CD4-positive, alpha-beta T cell treated with Interleukin-1 beta for 1 hour (primary cell): ENCODE measurements at places on chromosomes 7 and 10.

DNA sequence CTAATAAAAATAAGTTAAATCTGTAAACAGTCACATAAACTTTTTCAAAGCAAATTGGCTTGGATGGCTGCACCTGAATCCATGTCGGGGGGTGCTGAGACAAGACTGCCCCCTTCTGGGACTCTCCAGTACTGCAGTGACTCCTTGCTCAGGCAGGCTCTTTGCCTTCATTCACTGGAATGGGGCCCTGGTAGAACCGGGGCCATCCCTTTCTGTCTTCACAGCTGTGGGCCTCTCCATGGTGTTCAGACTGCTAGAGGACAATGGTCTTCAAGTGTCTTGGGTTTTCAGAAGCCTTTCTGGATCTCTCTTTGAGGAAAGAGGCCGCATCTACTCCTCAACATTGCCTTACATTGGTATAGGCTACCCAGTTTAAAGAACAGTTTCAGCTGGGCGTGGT is 16.1 kb upstream of the IMPDH1 start:
- DNase-seq, result peak; percentile 80

GRCh38 chr10:128885573-128886555 is 581.2 kb upstream of the MGMT start:
- DNase-seq, result no peak

DNA sequence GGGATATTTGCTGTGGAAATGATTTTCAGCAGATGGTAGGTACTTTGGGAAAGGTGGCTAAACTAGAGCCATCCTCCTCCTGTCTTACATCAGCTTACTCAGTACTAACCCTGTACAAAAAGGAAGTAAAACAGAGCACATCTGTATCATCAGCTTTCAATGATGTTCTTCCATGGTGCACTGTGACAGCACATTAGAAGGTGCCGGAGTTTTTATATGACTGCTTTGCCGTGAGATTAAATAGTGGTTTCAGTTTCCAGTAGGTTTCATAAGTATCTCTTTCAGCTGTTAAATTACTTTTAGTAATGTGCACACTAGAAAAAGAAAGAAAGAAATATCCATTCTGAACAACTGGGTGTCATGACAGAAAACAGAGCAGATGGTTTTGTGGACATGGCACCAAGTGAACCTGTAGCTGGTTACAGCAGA is 86.5 kb downstream of the ARID5B start:
- peak; percentile 36 for DNase-seq

DNA sequence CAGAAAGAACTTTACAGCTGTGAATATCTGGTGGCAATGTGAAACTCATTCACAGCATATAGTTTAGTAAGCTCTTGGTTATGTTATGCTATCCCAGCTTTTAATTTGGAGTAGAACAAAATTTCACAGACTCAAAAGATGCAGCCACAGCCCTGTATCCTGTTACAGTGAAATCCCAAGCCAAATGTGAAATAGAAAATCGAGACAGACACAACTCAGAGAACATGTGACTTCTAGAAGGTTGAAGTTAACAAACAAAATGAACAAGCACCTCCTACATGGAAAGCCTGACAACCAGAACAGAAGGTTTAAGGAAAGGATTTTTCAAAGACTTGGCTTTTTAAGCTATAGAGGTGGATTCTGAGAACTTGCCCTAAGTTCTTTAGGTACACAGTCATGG is 39.6 kb downstream of the JAZF1 start:
- DNase-seq, result no peak

GRCh38 chr10:68955832-68956532 is at the start of gene DDX21:
TSS of gene DDX21 (plus strand) at chr10:68956170. CDS start at chr10:68956226, 56 bp downstream.
- peak; percentile 90 for DNase-seq

GRCh38 chr10:126133906-126134656 is 237.7 kb downstream of the FANK1 start:
- no peak for DNase-seq

- DNase-seq, result no peak
Observed at GRCh38 chr10:120538091-120538490, 81.1 kb downstream of the PLPP4 start.

DNA sequence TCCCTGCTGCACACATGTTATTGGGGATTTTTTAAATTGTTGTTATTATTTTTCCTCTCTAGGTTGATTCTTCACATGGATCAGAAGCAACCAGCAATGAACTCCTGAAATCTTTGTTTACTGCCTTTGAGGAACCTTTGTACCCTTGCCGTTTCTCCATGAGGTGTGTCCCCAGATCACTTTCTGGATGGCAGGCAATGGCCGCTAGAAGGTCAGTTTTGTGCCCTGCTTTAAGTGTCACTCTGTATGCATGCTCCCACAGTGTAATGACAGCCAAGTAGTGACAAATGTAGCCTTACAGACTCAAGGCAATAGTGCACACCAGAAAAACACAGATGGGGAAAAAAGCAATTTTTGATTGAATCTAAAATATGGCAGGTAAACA is 47.7 kb upstream of the NRP1 start:
- DNase-seq, result no peak

DNA sequence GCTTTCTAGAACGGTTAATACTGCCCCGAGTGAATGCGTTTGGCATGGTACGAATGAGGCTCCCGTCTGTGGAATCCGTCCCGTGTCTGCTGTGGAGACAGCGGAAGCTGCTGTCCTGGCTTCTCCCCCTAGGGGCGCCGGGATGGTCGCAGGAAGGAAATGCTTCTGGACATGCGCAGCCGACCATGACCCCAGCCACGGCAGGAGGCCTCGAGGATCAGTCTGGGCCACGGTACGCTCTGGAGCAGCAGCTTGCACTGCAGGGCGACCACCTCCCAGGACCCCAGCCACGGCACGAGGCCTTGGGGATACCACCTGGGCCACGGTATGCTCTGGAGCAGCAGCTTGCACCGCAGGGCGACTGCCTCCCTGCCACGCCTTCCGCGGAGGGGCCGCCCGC is 107.9 kb downstream of the CYTH3 start:
- no peak for DNase-seq

DNA sequence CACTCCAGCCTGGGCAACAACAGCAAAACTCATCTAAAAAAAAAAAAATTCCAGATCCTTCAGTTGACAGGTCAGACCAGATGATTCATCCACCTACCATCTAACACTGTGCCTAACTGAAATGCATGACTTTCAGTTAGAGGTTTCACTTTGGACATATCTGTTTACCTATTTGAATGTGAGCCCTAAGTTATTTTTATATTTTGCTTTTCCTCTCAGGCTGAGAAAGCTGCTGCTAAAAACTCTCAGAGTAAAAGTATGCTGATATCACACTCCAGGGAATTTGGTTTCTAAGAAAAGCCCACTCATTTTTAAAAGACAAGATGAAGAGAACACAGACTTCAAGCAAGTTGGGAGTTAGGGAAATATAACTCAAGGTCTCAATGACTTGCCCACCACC is 126.0 kb downstream of the SGMS1 start:
- no peak for DNase-seq

DNA sequence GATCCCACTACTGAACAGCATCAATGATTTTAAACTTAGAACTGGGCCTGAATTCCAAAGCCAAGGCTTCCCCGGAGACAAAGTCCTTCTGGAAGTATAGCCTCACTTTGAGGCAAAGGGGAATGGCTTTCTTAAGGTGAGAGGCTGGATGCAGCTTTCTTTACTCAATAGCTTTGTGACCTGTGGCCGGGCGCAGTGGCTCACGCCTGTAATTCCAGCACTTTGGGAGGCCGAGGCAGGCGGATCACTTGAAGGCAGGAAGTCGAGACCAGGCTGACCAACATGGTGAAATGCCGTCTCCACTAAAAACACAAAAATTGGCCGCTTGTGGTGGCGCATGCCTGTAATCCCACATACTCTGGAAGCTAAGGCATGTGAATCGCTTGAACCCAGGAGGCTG is 3.2 kb upstream of the FGFR2 start:
- DNase-seq, result no peak

- no peak for DNase-seq
Observed at GRCh38 chr7:30166155-30166840, 31.5 kb downstream of the MTURN start.

DNA sequence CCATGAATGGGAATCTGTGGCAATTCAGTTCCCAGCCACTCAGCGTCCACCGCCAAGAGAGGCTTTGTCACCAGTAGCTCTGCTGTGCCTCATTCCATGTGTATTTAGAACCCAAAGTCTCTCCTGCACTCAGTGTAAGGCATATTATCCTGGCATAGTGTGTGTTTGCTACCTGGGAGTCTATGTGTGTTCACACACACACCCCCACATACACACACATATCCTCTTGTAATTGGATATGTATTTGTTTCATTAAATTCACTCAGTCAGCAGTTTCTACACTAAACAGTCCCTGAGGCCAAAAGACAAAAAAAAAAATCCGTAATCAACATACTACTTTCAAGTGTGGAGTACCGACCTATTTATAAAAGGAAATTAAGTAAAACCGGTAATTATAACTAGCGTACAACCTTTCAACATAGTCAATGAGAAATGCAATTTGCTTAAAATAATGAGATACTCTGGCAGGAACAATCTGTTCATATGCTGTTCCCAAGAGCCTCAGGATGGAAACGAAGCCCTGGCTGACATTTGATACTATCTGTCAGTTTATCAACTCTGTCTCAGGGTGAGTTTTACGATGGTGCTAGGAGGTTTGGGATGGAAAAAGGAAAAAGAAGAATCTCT is 425.8 kb upstream of the CELF2 start:
- no peak for DNase-seq
